ENCODE measurements at places on chromosomes 2 and 18. TPM values are rescaled to one million over a fixed set of nuclear protein-coding genes. Genes with fewer than 3 reads are reported as not detected.

PRSS56 gene
- not detected for total RNA-seq

EMX1 gene
- total RNA-seq: not detected

DNA sequence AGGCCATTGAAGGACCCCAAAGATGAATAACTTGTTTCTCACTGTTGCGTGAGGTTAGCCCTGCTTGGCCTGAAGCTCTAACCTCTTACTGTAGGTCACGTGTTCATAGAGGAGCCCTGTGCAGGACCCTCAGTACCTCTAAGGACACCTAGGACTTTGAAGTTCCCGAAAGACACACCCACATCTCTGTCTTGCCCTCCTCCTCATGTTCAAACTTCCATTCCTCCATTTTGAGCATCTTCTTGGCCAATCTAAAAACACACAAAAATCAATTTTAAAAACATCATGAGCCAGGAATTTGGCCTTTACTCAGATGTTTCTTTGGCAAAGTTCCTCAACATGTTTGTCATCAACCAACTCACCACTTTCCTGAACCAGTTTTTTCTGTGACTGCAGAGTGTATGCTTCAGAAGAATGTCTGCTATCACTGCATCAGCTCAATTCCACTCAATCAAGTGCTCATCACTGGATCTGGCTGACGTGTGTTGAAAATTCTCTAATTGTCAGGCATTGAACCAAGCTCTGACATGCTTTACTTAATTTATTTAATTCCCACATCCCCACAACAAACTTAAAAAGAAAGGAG is 101.6 kb downstream of the AP1S3 start:
- no peaks in the 10 kb centered on the region for H3K36me3 ChIP-seq
- H3K4me3 ChIP-seq: no peak overlapping the region
- no peaks in the 10 kb centered on the region for H3K27me3 ChIP-seq
- peak overlapping the region; percentile 18 for H3K27ac ChIP-seq
- H3K4me1 ChIP-seq: peaks cover 15% of the 10 kb centered on the region

DSG4 gene
- not detected for total RNA-seq

GRCh38 chr2:10704034-10704594 is 14.3 kb upstream of the NOL10 start:
- H3K27me3 ChIP-seq: peaks cover 24% of the 10 kb centered on the region
- no peak overlapping the region for H3K4me3 ChIP-seq
- no peak overlapping the region for H3K27ac ChIP-seq
- H3K36me3 ChIP-seq: no peaks in the 10 kb centered on the region
- H3K4me1 ChIP-seq: no peaks in the 10 kb centered on the region

MYO5B gene
- 0.56 TPM for total RNA-seq

GRCh38 chr2:120678926-120679325 is 56.7 kb upstream of the GLI2 start:
- H3K27me3 ChIP-seq: peaks cover 17% of the 10 kb centered on the region
- no peak for DNase-seq
- H3K36me3 ChIP-seq: no peaks in the 10 kb centered on the region
- H3K27ac ChIP-seq: no peak overlapping the region

DNA sequence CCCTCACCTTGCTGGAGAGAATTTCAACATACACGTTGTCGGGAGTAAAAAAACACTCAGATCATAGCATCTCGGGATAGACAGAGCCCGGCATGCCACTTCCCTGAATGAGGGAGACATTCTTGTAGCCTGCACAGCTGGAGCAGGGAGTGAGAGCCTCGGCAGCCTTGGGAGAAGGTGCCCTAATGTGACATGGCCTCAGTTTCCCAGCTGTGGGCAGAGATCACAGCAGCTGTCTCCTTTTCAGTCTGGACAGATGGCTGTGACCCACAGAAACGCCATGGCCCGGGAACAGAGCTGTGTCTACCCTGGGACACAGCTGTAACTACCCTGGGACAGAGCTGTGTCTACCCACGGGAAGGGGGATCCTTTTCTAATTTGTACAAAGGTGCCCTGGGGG is 55.9 kb downstream of the HS1BP3 start:
- no peak for DNase-seq
- H3K4me1 ChIP-seq: peaks cover 42% of the 10 kb centered on the region
- no peaks in the 10 kb centered on the region for H3K36me3 ChIP-seq
- H3K27me3 ChIP-seq: no peaks in the 10 kb centered on the region

TOGARAM2 gene
- total RNA-seq: 0.28 TPM

GRCh38 chr2:203882551-203882950 is 15.0 kb downstream of the CTLA4 start:
- DNase-seq: no peak
- no peaks in the 10 kb centered on the region for H3K36me3 ChIP-seq
- H3K4me1 ChIP-seq: no peaks in the 10 kb centered on the region
- H3K27me3 ChIP-seq: peaks cover 35% of the 10 kb centered on the region

DNA sequence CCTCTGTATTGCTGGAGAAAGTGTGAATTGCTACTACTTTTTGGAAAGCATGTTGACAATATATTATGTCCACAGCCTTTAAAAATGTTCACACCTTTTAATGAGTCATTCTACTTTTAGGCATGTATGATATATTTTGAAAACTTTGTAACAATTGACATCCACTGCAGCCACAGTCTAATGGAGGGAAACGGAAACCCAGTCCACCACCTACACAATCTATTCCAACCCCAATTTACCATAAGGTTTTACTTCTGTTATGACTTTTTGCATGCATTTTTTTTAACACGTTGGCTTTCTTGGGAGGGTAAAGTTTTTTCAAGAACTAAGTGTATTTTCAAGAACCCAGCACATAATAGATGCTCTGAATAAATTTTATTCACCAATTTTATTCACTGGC is 38.5 kb upstream of the ATP8B1 start:
- no peaks in the 10 kb centered on the region for H3K36me3 ChIP-seq
- DNase-seq: no peak
- no peaks in the 10 kb centered on the region for H3K27me3 ChIP-seq
- no peak overlapping the region for H3K27ac ChIP-seq

SKA1 gene
- 13.9 TPM for total RNA-seq

GRCh38 chr2:176589287-176589686 is 320.0 kb downstream of the MTX2 start:
- no peaks in the 10 kb centered on the region for H3K27me3 ChIP-seq
- DNase-seq: no peak
- peaks cover 2% of the 10 kb centered on the region for H3K4me1 ChIP-seq
- H3K36me3 ChIP-seq: no peaks in the 10 kb centered on the region
- H3K4me3 ChIP-seq: no peak overlapping the region

MOCOS gene
- 1.9 TPM for total RNA-seq

- no peak overlapping the region for H3K27ac ChIP-seq
- no peak for DNase-seq
- H3K4me3 ChIP-seq: no peak overlapping the region
- peaks cover 7% of the 10 kb centered on the region for H3K27me3 ChIP-seq
- H3K4me1 ChIP-seq: no peaks in the 10 kb centered on the region
Observed at GRCh38 chr2:8469709-8470493, 212.0 kb upstream of the ID2 start.

ATG9A gene
- 35.1 TPM for total RNA-seq

- DNase-seq: no peak
- H3K27ac ChIP-seq: no peak overlapping the region
- H3K4me1 ChIP-seq: no peaks in the 10 kb centered on the region
- H3K27me3 ChIP-seq: no peaks in the 10 kb centered on the region
- no peaks in the 10 kb centered on the region for H3K36me3 ChIP-seq
- H3K4me3 ChIP-seq: no peak overlapping the region
Observed at GRCh38 chr2:137435162-137435561, 529.1 kb upstream of the HNMT start.

DNA sequence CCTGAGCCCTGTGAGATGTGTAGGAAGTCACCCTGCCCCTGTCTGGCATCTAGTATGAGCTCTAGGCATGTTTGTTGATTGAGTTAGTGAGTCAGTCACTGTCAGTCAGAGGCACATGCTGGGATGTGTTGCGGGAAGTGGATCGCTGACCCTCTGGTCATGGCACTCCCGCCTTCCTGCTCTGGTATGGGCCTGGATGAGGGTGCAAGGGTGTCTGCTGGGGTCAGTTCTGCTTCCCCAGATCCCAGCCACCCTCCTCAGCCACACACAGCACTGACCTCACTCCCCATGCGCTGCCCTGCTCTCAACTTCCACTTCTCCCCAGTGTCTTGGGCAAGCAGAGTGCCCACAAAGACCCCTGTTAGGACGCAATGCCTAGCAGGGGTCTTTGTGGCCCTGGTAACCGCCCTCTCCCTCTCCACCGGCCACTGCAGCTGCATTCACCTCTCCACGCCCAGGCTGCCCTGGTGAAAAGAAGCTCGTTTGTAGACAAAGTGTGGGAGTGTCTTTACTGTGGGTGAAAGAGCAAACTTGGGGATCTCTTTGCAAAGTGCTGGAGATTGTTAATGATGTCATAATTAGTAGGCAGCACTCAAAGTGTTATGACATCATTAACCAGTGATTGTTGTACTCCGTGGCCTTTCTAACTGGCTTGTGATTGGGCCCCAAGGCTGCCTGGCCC is 252.1 kb downstream of the LDLRAD4 start:
- H3K4me1 ChIP-seq: no peaks in the 10 kb centered on the region
- no peak overlapping the region for H3K27ac ChIP-seq
- no peak for DNase-seq

DNA sequence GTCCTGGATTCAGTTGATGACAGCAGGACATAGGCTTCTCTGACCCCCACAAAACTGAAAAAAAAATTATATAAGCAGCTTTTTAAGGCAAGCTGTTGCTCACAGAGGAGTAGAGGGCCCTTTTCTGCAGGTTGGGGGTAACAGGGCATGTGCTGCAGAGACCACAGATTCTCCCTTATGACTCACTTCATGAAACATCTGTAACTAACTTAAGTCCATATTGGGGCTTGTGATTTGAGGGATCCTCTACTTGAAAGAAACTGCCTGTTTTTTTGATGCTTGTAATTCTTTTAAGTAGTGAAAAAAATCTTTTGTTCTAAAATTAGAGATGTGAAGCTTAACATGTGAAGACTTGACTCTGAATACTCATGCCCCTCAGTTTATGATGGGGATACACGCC is 33.4 kb downstream of the XRCC5 start:
- H3K36me3 ChIP-seq: peaks cover 52% of the 10 kb centered on the region
- H3K4me1 ChIP-seq: peaks cover 3% of the 10 kb centered on the region
- H3K27me3 ChIP-seq: no peaks in the 10 kb centered on the region
- H3K27ac ChIP-seq: no peak overlapping the region
- DNase-seq: peak; percentile 91
- H3K4me3 ChIP-seq: no peak overlapping the region

DNA sequence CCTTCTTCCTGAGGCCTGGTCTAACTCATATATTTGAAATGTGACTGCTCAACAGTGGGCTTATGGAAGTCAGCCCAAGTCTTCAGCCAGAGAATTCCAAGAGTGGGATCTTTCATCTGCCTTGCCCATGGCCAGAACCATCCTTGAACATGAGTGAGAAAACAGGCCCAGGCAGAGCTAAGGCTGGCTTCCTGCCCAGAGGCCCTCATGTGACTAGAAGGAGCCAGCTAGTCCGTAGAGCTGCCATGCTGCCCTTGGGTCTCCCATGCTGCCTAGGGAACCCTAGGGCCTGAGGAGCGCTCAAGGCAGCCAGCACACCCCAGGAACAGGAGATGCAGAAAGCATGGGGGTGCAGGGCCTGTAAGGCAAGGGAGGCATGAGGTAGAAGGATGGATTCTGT is 203.6 kb downstream of the FHOD3 start:
- no peaks in the 10 kb centered on the region for H3K27me3 ChIP-seq
- H3K36me3 ChIP-seq: no peaks in the 10 kb centered on the region
- H3K4me1 ChIP-seq: no peaks in the 10 kb centered on the region
- no peak overlapping the region for H3K27ac ChIP-seq
- DNase-seq: no peak
- no peak overlapping the region for H3K4me3 ChIP-seq

- no peaks in the 10 kb centered on the region for H3K27me3 ChIP-seq
- no peak overlapping the region for H3K27ac ChIP-seq
- peak; percentile 79 for DNase-seq
- H3K36me3 ChIP-seq: no peaks in the 10 kb centered on the region
- no peaks in the 10 kb centered on the region for H3K4me1 ChIP-seq
Observed at GRCh38 chr2:142918624-142919023, 41.2 kb downstream of the KYNU start.

- no peak overlapping the region for H3K27ac ChIP-seq
- H3K4me1 ChIP-seq: no peaks in the 10 kb centered on the region
- no peaks in the 10 kb centered on the region for H3K36me3 ChIP-seq
- H3K4me3 ChIP-seq: no peak overlapping the region
Observed at GRCh38 chr2:49154891-49155290, 576 bp upstream of the FSHR start.

POMC gene
- not detected for total RNA-seq
